ENCODE measurements at places on chromosomes 1 and 21. TPM values are rescaled to one million over a fixed set of nuclear protein-coding genes. Genes with fewer than 3 reads are reported as not detected.

- H3K27me3 ChIP-seq, result no peaks in the 10 kb centered on the region
- no peak overlapping the region for H3K27ac ChIP-seq
- H3K4me3 ChIP-seq, result no peak overlapping the region
- H3K4me1 ChIP-seq, result no peaks in the 10 kb centered on the region
- no peaks in the 10 kb centered on the region for H3K36me3 ChIP-seq
Observed at GRCh38 chr21:38774152-38774551, 31.6 kb upstream of the ETS2 start.

The HES3 gene
- not detected for total RNA-seq

The FLG2 gene
- total RNA-seq, result not detected

The PRELP gene
- total RNA-seq, result 19.7 TPM

- H3K4me1 ChIP-seq, result peaks cover 6% of the 10 kb centered on the region
- no peaks in the 10 kb centered on the region for H3K36me3 ChIP-seq
- H3K4me3 ChIP-seq, result peak within 1 kb of the TSS; percentile 45
- H3K27ac ChIP-seq, result peak within 1 kb of the TSS; percentile 90
- peaks cover 27% of the 10 kb centered on the region for H3K27me3 ChIP-seq
Observed at GRCh38 chr1:227563324-227564201, at the start of gene ZNF678. ZNF678 (plus strand) TSS chr1:227563556; CDS start chr1:227650992, 87,436 bp downstream.

DNA sequence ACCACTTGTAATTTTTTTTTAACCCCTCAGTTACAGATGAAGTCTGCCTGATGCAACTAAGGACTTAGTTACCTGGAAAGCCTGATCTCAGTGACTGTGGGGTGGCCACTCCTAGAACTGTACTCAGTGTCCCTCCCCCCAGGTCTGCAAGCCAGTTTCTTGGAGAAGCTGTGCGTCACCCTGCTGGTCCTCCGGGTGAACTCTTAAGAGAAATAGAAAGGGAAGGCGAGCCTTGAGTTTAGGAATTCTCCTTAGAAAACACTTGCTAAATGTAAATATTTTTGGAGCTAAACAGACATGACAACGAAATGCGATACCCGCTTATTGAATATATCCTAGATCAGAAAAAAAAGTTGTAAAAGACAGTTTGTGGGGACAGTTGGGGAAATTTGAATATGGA is 730 bp downstream of the SLC16A4 start:
- no peaks in the 10 kb centered on the region for H3K27me3 ChIP-seq
- DNase-seq, result peak; percentile 17
- H3K4me1 ChIP-seq, result peaks cover 13% of the 10 kb centered on the region
- H3K27ac ChIP-seq, result peak overlapping the region; percentile 35

- no peak overlapping the region for H3K27ac ChIP-seq
- no peak overlapping the region for H3K4me3 ChIP-seq
- no peak for DNase-seq
- no peaks in the 10 kb centered on the region for H3K36me3 ChIP-seq
- no peaks in the 10 kb centered on the region for H3K27me3 ChIP-seq
- H3K4me1 ChIP-seq, result no peaks in the 10 kb centered on the region
Observed at GRCh38 chr1:57091642-57092041, 125.8 kb upstream of the C8B start.
